Progenitor cell of endocrine pancreas (in vitro differentiated cells): ENCODE measurements at places on chromosomes 1 and 21.

GRCh38 chr1:34871443-34872132, 12.0 kb upstream of the SMIM12 start:
- no peaks in the 10 kb centered on the region for H3K36me3 ChIP-seq
- no peak overlapping the region for H3K27ac ChIP-seq
- no peaks in the 10 kb centered on the region for H3K4me1 ChIP-seq
- peaks cover 56% of the 10 kb centered on the region for H3K27me3 ChIP-seq
- H3K4me3 ChIP-seq = no peak overlapping the region
- DNase-seq = no peak

DNA sequence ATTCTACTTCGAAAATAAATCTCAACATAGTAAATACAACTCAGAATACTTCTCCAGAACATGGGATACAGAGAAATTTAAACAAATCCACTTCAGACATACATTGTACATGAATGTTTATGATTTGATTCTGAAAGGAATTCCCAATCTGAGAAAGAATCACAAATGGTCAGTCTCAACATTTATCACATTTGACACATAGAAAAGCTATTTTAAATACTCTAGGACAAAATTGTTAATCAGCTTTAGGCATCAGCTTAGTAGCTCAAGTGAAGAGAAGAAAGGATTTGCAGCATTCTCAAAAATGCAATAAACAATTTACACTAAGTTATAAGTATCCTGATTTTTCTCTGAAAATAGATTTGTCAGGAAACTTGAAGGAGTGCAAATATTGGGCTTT, 184.8 kb downstream of the PTPRC start:
- H3K4me3 ChIP-seq = no peak overlapping the region
- no peak for DNase-seq
- no peaks in the 10 kb centered on the region for H3K4me1 ChIP-seq
- no peaks in the 10 kb centered on the region for H3K36me3 ChIP-seq
- no peaks in the 10 kb centered on the region for H3K27me3 ChIP-seq
- H3K27ac ChIP-seq = no peak overlapping the region

DNA sequence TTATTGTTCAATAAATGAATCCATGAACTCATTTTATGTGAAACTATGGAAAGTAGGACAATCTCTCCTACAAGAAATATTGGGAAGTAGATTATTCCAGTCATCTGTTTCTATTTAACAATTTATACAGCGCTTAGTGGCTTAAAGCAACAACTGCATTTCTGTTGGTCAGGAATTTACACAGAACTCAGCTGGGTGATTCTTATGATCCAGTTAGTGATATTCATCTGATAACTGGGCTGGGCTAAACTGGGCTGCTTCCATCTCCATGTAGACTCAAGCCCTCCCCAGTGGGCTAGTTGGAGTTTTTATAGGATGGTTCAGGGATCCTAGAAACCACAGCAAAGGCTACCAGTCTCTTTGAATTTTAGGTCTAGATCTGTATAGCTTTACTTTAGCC, 497.9 kb upstream of the NEGR1 start:
- H3K27me3 ChIP-seq = no peaks in the 10 kb centered on the region
- H3K36me3 ChIP-seq = no peaks in the 10 kb centered on the region
- no peak for DNase-seq
- H3K4me3 ChIP-seq = no peak overlapping the region

- no peaks in the 10 kb centered on the region for H3K36me3 ChIP-seq
- no peaks in the 10 kb centered on the region for H3K27me3 ChIP-seq
Measured at GRCh38 chr1:78370356-78370755, 120.4 kb upstream of the PTGFR start.

GRCh38 chr1:99281105-99281504, 16.8 kb downstream of the PLPPR4 start:
- H3K27me3 ChIP-seq = no peaks in the 10 kb centered on the region
- H3K4me3 ChIP-seq = no peak overlapping the region
- H3K4me1 ChIP-seq = no peaks in the 10 kb centered on the region
- no peak for DNase-seq
